ENCODE measurements at places on chromosomes 1 and 21.

DNA sequence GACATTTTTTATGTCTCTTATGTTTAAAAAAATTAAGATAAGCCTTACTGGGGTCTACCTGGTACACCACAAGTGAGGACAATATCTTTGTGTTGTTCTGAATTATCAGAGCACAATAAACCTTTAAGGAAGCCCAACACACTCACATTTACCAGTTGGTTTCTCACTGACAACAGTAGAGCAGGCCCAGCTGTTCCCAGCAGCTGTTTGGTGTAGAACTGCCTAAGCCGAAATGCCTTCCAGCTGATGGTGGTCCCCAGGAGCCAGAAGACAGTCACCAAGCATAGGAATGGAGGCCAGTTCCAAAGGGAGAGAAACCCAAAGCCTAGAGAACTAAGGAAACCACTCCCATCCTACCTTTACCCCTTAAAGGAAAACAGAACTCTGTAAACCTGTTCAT lies 428.6 kb upstream of the CAMK1G start:
- DNase-seq = no peak

GRCh38 chr1:186244825-186245224 lies 130.2 kb downstream of the TPR start:
- DNase-seq = no peak

GRCh38 chr1:47868348-47868676 lies 128.9 kb downstream of the TRABD2B start:
- DNase-seq = no peak

- no peak for DNase-seq
Measured at GRCh38 chr21:38661197-38661871, 144.4 kb upstream of the ETS2 start.

GRCh38 chr1:156959414-156959813 lies 39.0 kb downstream of the LRRC71 start:
- DNase-seq = no peak

- no peak for DNase-seq
Measured at GRCh38 chr1:18015719-18016118, 91.9 kb upstream of the IGSF21 start.

GRCh38 chr1:107777664-107778047 lies 187.3 kb downstream of the VAV3 start:
- no peak for DNase-seq

- no peak for DNase-seq
Measured at GRCh38 chr1:116478621-116479020, 92.2 kb downstream of the CD58 start.

DNA sequence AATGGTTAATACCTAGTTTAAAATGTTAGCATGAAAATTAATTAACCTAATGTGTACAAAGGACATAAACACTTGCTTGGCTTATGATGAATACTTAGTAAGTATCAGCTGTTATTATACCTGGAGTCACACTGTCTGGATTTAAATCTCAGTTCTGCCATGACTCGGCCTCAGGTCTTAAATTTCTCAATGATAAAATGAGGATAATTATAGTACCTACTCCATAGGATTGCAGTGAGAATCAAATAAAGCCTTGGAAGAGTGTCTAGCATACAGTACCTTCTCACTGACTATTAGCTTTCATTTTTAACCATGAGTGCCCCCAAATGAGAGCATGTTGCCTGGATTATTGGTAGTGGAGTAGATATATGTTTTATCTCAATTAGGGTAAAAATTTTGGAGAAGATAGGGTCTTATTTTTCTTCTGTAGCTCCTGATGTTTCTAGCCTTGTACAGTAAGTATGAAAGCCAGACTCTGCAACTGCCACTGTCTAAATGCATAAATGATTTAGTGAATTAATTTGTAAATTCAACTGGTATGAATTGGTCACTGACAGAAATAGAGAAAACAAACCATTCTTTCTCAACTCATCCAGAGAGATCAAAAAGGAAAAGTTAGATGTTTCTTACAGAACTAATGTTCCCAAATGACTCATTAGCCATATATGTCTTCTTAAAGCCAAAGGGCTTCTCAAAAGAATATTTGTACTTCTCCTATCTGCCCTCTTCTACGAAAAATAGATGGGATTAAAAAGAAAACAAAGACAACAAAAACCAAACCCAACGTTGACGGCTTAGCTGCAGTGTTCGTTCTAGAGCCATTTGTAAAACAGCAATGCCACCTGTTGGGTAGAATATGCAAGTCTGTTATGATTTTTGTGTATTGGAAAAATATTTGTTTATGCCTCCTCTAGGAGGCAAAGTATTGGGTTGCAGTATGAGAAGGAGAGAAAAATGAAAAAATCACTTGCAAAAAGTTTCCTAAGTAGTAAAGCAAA lies 53.8 kb upstream of the MROH9 start:
- DNase-seq = peak; percentile 9

DNA sequence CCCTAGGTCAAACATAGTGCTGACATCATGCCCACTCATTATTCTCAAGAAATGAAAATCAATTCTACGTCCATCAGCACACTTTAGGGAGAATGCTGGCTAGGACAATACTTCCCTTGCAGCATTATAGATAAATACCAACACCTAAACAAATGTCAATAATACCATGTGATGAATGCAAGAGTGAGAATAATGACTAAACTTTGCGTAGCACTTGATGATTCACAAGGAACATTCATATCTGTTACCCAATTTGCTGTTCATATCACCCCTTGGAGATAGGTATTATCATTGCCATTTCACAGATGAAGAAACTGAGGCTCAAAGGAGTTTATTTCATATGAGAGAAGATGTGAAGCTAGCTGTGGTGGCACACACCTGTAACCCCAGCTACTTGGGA lies 24.8 kb upstream of the EPS15 start:
- no peak for DNase-seq

DNA sequence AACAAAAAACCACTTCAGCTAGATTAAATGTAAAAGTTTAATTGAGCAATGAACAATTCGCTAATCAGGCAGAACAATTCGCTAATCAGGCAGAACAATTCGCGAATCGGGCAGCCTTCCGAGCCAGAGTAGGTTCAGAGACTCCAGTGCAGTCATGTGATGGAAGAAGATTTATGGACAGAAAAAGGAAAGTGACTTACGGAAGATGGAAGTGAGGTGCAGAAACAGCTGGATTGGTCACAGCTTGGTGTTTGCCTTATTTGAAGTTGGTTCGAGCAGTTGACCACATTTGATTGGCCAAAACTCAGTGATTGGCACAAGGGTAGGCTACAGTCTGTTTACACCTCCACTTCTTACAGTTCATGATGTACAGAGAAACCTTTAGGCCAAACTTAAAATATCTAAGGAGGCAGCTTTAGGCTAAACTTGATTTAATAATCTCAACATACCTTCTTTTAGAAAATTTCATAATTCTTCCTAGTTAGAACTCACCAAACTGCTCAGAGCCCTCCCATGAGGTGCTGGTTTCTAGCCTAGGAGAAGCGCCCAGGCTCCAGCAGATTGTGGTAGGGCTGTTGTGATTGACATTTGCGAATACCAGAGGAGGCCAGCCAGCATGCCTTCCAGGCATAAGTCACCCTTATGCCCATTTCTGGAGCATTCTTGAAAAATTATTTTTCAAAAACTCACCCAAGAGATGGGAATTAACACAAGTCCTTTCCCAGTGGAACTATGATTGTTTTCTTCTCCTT lies 22.8 kb upstream of the KCNC4 start:
- no peak for DNase-seq

- DNase-seq = no peak
Measured at GRCh38 chr1:58345215-58346035, 201.1 kb downstream of the OMA1 start.

- DNase-seq = peak; percentile 69
Measured at GRCh38 chr1:176193023-176193422, 14.1 kb downstream of the COP1 start.

DNA sequence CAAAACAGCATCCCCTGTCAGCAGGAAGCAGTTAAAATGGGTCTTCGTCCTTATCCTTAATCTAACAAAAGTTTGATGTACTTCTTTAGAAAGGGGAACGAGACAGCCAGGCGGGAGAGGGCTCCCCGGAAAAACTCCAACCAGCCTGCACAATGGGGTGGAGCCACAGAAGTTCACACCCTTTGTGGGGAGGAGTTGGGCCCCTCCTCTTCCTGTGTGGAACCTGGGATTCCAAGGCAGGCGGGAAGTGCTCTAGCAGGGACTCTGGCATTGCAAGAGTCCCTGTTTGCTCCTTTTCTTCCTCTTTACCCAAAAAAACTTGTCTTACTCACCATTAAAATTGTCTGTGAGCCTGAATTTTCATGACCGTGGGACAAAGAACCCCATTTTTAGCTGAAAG lies 47.7 kb downstream of the FCRL5 start:
- no peak for DNase-seq

- no peak for DNase-seq
Measured at GRCh38 chr1:53804791-53805505, 33.1 kb downstream of the NDC1 start.

DNA sequence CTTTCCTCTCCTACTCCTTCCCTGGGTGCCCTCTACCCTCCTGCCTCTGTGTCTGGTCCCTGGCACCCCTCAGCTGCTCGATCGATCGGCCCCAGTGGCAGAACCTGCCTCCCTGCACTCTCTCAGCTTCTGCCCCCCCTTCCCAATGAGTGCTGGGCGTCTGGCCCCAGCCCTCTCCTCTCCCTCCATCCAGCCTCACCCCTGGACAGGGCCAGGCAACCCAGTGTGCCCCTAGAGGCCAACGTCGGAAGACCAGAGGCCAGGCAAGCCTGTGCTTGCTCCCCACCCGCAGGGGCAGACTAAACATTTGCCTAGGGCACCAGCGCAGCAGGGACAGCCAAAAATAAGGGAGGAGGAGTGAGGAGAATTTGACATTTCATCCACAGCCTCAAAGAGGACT lies 43.5 kb downstream of the LGR6 start:
- peak; percentile 53 for DNase-seq

GRCh38 chr1:248812736-248813425 lies 12.8 kb downstream of the SH3BP5L start:
- no peak for DNase-seq

DNA sequence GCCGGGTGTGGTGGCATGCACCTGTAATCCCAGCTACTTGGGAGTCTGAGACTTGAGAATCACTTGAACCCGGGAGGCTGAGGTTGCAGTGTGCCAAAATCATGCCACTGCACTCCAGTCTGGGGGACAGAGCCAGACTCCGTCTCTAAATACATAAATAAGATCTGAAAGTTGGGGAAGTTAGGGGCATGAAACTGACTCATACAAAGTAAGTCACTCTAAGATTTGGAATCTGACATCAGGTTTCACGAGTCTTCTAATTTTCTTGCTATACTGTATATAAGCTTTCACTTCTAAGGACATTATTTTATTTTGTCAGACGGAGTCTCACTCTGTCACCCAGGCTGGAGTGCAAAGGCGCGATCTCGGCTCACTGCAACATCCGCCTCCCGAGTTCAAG lies 30.1 kb downstream of the RNF19B start:
- DNase-seq = no peak

GRCh38 chr1:56626546-56626945 lies 18.6 kb upstream of the PRKAA2 start:
- DNase-seq = no peak

GRCh38 chr21:19937619-19938018 lies 1060.6 kb upstream of the NCAM2 start:
- DNase-seq = no peak

- peak; percentile 57 for DNase-seq
Measured at GRCh38 chr21:44845418-44846223, 27.8 kb upstream of the SUMO3 start.

GRCh38 chr1:28456078-28456477 lies 49.8 kb upstream of the RCC1 start:
- peak; percentile 66 for DNase-seq
